Myocyte (in vitro differentiated cells): ENCODE measurements at places on chromosomes 1 and 21.

DNA sequence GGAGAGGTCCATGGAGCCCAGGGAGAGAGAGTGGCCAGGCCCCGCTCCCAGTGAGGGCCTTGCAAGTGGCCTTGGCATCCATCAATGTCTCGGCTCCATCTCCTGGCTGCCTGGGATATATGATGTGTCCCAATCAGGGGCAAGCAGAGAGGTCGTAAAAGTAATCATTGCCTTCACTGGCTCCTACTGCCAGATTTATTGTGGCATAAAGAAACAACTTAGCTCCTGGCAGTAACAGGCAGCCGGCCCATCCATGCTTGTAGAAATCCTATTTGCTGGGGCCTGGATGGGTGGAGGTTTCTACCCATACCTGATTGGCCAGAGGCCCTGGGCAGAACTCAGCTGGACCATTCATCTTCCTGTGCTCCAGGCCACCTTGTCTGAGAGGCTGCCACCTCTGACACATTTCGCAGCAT lies 272.6 kb downstream of the MATN1 start:
- DNase-seq = no peak

- no peak for DNase-seq
These were observed 126.4 kb downstream of the TENT5C start for GRCh38 chr1:117732065-117732797.

DNA sequence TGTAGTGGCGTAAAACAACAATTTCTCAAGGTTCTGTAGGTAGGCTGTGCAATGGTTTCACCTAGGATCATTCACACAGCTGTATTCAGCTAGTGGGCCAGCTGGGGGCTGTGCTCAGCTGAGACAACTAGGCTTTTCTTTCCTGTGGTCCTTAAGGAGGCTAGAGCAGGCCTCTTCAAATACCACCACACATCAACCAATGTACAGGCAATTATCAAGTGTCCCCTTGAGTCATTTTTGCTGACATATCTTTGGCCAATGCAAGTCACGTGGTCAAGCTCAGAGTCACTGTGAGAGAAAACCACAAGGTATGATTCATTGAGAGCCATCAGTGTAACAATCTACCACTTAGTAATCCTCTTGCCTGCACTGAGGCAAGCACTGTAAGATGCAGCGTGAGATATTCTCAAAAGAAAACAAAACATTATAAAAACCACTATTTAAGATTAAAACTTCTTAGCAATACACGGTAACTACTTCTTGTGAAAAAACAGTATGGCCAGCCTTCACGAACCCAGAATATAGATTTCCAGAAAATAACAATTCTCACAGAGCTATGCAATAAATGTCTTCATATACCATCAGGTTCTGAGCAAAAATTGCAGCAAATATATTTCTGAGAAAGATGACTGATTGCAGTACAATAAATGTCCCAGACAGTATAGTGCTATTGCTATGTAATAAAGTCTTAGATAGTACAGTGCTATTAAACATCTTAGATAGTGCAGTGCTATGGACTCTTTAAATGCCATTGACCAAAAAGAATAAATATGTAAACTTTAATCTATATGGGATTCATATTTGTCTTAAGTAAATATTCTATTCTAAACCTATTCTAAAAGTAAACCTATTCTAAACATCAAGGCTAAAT lies 55.3 kb downstream of the NME7 start:
- DNase-seq = peak; percentile 92

DNA sequence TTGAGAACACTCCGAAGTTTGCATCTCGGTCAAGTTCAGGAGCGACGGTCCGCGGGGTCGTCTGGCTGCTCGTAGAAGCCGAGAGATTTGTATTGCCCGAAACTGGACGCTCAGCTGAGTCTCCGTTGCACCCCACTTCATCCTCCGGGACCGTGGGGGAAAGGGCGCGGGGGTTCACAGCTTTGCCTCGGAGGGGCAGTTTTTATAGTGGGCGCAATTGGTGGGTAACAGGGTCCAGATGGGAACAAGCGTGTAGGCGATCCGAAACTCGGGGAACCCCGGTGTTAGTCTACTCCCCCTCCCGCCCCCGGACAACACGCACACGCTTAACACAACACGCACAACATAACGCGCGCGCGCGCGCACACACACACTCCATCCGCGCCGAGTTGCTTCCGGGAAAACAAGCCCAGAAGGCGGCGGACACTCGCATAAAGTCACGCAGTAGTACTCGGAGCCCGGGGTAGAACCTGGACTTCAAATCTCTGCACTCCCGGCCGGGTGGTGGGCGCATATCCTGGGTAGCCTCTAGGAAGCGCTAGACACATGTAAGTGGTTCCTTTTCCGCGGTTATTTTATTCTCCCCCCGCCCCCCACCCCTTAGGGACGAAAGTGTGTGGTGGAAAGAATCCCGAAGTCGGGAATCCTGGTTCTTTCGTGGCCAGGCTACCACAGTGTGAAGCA lies 1.1 kb upstream of the JUN start:
- peak; percentile 96 for DNase-seq
